ENCODE measurements at places on chromosomes 7 and 10. TPM values are rescaled to one million over a fixed set of nuclear protein-coding genes. Genes with fewer than 3 reads are reported as not detected.

- DNase-seq = no peak
Observed at GRCh38 chr7:51299391-51300133, 17.0 kb downstream of the COBL start.

Gene DDX50
- 43.1 TPM for polyA plus RNA-seq

GRCh38 chr10:28179743-28180099 lies 123.1 kb downstream of the MPP7 start:
- no peak for DNase-seq

Gene LIPN
- not detected for polyA plus RNA-seq

- DNase-seq = peak; percentile 14
Observed at GRCh38 chr7:156969972-156970420, 20.5 kb downstream of the NOM1 start.

Gene LIPK
- not detected for polyA plus RNA-seq

- peak; percentile 51 for DNase-seq
Observed at GRCh38 chr7:79287981-79288380, 165.5 kb downstream of the MAGI2 start.

Gene CLCN1
- polyA plus RNA-seq = 2.1 TPM

- DNase-seq = no peak
Observed at GRCh38 chr10:89792187-89792586, 90.8 kb downstream of the KIF20B start.

GRCh38 chr10:17386616-17387075 lies 67.7 kb downstream of the ST8SIA6 start:
- DNase-seq = peak; percentile 19

DNA sequence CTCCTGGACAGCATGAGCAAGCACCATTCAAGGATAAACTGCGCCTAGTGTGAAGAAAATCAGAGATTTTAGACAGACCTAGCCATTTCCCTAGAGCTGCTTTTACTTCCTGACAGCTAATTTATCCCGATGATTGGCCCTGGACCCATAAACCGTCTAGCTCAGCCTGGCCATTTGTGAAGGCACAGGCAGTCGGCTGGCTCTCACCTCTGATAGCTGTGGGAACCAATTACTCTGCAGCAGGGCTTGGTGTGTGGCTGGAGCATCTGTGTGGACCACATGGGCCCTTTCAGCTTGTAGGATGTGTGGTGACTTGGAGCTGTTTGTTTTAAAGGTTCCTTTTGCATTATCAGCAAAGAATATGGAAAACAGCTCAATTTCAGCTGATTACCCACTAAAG lies 111.1 kb upstream of the NPY start:
- DNase-seq = no peak

- DNase-seq = peak; percentile 33
Observed at GRCh38 chr7:72925546-72926120, 738 bp downstream of the POM121 start.

Gene PGAM2
- polyA plus RNA-seq = 351 TPM

Gene CHN2
- polyA plus RNA-seq = 18.2 TPM

Gene SLC13A1
- polyA plus RNA-seq = not detected

DNA sequence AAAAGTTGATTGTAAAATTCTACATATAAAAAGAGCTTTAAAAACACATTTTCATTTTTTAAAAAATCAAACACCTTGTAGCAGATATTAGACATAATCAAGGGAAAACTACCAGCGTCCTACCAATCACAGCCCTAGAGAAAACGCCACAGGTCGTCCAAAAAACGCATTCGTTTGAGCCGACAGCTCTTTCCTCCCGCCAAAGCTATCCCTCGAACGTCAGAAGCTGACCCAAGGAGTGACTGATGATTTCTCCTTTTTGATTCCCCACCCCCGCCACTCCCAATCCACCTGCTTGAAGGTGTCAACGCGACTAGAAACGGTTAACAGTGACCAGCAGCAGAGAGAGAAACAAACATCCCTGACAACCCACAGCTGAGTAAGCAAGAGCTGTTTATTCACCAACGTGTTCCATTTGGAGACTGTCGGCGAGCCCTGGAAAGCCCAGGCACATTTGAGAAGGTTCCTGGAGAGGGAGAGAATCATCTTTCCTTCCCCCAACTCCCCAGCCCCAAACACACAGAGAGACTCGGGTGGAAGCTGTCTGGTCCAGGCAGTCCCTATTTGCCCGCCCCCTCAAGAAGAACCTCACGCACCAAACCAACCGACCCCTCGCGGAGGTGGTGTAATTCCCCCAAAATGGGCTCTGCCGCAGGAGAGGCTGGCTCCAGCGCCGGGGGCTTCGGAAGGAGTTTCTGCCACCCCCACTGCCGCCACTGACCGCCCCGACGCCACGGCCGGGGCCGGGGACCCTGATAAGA lies 622 bp downstream of the CPEB3 start:
- peak; percentile 74 for DNase-seq

DNA sequence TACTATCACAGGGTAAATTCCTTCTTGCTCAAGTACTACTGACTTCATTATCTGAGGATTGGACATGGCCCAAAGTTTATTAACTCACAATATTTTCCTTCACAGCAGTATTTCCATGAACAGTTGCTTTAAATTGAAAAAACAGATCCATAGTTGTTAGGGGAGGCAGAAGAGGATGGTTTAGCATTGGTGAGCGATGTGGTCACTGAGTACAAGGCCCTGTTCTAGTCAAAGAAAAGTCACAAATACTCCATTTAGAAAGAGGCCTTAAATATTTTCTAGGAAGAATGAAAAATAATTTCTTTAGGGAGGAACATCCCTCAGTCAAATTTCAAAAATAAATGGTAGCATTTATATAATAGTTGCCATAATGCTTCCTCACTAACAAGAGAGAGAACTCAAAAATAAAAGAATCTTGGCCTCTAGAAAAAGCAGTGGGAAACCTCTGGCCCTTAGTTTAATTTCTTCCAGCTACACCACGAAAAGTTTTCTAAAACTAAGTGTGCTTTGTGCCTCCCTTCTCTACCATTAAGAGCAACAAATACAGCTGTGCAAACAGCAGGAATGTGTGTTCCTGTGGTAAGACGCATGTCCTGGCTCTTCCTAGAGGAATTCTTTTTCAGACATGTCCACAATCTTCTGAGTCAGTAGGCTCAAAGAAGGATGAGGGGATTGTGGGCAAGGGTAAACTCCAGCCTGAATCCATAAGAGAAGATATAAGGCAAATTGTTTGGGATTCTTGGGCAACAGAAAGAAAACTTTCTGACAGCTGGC lies 105.7 kb downstream of the HOXA1 start:
- peak; percentile 70 for DNase-seq

DNA sequence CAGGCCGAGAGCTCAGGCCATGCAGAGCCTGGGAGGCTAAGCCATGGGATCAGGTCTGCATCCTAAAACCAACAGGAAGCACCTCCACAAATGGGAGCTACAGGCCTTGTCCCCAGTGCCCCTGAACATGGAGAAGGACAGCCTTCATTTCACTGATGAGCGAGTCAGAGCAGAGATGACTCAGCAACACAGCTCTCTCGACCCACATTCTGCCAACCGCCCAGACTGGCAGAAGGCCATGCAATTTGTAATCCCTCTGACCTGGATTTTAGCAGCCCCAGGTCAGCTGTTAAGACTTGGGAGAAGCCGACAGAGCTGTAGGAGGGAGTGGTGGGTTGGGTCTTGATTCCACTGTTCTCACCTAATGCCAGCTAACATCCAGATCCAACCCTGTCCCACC lies 25.5 kb downstream of the VOPP1 start:
- peak; percentile 60 for DNase-seq

DNA sequence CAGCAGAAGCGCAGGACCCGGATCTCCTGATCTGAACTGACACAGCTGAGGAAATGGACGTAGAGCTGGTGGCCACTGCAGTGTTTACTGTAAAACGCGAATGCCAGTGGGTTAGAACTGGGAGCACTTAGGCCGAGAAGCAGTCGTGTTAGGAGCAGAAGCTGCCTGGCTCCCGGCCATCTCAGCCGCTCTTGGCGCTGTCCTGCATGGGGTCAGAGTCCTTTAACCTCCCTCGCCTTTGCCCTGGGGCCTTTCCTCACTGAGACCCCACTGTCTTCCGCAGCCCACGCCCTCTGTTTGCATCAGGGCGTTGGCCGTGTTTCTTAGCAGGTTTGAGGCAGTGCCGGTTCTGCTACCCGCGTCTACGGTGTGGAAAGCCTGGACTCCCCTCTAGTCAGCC lies 24.6 kb downstream of the DYNC2I1 start:
- DNase-seq = no peak

- DNase-seq = peak; percentile 8
Observed at GRCh38 chr7:8724080-8724718, 290.8 kb downstream of the NXPH1 start.

Gene CUBN
- polyA plus RNA-seq = 2.7 TPM

- no peak for DNase-seq
Observed at GRCh38 chr10:17472481-17473227, 18.3 kb upstream of the ST8SIA6 start.

DNA sequence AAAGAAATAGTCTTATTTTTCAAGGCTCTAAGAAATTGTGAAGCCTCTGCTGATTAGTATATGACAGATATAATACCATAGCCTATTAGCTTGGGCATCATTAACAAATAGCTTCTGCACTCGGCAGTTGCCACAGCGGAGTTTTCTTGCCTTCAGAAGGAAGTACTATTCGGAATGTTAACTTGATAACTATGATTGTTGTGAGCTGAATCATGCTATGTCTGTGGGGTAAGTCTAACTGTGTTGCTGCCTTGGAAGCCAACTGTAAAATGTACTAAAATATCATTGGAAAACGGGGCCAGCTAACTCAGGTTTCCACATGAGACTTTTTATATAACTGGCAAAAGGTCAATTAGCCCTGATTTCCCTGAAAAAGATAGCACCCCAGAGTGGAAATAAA lies 93.2 kb downstream of the TWIST1 start:
- no peak for DNase-seq

GRCh38 chr7:68542831-68543230 lies 1055.4 kb upstream of the AUTS2 start:
- DNase-seq = no peak

- DNase-seq = no peak
Observed at GRCh38 chr7:71784781-71785180, 627.4 kb downstream of the CALN1 start.

Gene PRSS37
- 0.16 TPM for polyA plus RNA-seq

- DNase-seq = no peak
Observed at GRCh38 chr10:131732631-131733127, 168.1 kb upstream of the PPP2R2D start.

GRCh38 chr7:4189131-4189570 lies 492.9 kb upstream of the FOXK1 start:
- DNase-seq = peak; percentile 87

DNA sequence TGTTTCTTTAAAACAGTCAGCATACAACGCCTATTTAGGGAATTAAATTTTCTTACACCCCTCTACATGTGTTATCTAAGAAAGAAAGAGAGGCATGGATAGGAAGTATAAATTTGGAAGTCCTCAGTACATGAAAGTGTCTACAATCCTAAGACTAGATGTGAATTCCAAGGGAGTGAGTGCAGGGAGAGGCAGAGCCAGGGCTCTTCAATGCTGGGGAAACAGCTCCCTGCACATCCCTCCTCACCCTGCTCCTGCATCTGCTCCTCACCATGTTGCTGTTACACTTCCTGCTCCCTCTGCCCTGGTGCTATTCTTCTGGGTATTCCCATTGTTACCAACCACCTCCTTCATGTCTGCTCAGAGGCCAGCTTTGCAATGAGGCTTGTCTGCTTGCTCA lies 229.1 kb upstream of the AKR1E2 start:
- no peak for DNase-seq

- DNase-seq = no peak
Observed at GRCh38 chr7:50303335-50304128, 984 bp upstream of the IKZF1 start.

DNA sequence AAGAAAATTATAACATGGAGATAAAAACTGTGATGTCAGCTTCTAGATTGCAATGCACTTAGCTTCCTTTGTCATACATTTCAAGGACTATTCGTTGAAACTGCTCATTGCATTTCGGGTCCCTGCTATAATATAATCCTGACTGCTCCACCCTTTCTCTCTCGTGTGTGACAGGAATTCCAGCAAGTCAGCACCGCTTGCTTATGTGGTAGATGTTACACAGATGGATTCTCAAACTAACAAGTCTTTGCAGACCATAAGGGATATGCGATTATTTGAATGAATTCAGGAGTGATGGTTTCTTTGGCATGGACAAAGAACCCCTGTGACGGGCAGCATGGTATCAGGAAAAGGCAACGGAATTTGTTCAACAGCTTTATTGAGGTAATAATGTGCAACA lies 184.0 kb downstream of the GRID1 start:
- DNase-seq = no peak

DNA sequence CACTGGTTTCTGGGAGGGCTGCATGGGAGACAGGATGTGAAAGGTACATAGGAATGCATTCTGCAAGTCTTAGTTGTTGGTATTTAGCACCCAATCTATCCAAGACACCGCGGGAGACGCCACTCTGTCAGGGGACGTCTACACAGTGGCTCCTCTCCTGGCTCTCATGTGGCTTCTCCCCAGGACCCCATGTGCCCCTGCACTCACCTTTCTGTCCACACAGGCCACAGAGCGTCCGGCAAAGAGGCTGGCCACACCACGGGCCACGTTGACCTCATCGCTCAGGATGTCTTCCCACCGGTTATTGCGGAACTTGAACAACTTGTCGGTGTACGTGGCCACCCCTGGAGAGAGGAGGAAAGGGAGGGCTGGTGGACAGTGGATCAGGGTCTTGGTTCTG lies 73.4 kb downstream of the GOLGA7B start:
- DNase-seq = no peak

DNA sequence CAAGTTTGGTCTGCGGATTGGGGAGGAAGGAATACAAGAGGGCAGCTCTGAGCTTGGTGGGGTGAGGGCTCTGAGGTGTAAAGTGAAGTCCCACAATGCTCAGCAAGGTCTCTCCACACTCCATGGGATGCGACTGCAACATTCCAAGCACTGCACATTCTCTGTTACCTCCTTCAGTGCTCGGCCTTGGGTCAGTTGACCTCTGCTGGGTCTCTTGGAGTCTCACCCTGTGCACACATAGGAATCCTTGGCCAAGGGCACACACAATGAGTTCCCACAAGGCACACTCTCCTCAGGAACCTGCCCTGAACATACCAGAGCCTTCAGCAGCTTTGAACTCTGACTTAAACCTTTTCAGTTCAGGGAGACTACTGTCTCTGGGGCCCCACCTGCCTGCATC lies 2.4 kb upstream of the WDFY4 start:
- DNase-seq = no peak

DNA sequence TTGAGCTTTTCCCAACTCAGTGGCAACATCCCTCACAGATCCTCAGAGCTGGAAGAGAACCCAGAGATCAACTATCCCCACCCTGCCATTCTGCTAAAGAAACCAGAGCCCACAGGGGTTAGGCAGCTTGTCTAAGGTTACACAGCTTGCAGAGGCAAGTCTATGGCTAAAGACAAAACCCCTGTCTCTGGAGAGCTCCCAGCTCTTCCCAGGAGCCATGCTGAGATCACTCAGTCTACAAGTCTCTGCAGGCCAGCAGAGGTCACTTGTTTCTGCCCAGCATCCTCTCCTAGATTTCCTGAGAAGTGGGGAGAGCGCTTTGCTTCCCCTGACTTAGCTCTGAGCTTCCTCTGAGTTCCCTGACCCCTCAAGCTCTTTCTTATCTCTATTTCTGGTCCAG lies 28.5 kb upstream of the LOXL4 start:
- DNase-seq = no peak

DNA sequence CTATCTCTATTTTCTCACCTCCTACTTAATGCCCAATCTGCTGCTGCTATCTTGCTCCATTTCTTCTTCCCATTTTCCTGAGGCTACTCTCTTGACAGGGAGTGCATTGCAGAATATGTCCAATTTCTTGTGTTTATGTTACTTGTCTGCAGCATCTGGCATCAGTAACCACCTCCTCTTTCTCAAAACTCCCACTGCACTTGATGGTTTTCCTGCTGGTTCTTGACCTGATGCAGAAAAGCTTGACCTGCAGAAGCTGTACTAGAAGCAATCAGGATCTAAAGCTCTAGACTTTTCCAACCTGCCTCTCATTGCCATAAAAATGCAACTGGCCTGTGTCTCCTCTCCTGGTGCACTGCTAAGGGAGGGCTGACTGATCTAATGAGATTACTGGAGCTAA lies 287.8 kb downstream of the ZEB1 start:
- no peak for DNase-seq

Data from muscle of leg (tissue), 16 donors.